ENCODE measurements at places on chromosomes 2 and 18.

GRCh38 chr18:75249672-75250470 lies 39.3 kb downstream of the TSHZ1 start:
- no peak for DNase-seq

DNA sequence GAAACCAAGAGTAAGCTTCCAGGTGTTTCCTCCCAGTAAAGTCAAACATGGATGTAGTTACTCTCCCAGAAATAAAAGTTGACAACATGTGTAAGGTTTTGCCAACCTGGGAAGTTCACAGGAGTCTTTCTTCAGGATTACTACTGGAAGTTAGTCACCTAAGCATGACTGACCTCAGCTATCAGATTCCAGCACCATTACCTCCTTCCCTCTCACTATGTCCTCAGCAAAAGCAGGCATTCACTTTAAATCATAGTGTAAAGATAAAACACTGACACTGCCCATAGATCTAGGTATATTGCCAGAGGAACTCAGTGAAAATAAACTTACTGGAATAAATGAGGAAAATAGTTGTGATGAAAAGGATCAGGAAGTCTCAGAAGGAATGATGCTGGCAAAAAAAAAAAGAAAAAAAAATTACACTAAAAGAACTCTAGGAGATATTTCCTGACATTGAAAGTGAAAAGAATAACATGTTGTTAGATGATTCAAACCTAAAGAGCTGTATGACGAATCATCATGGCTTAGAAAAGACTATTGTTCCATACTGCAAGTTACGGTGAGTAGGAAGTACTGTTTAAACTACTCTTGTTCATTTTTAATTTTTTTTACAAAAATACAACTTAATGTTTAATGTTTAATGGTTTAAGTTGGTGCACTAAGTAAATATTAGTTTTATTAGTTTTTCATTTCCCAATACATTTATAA lies 484.5 kb upstream of the ZNF804A start:
- no peak for DNase-seq

DNA sequence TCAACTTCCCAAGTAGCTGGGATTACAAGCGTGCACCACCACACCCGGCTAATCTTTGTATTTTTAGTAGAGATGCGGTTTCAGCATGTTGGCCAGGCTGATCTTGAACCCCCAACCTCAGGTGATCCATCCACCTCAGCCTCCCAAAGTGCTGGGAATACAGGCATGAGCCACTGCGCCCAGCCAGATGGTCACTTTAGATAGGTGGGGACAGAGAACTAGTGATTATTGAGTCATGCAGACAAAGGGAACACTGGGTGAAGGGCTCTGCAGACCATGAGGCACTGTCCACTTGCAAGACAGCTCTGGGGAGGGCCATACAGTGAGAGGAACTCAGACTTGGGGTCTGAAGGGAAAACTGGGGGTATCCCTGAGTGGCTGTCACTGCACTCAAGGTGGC lies 58.4 kb upstream of the POMC start:
- DNase-seq, result no peak

GRCh38 chr2:73718851-73719621 lies 18.1 kb downstream of the TPRKB start:
- DNase-seq, result no peak

GRCh38 chr2:216340280-216340631 lies 32.0 kb downstream of the MARCHF4 start:
- DNase-seq, result no peak

DNA sequence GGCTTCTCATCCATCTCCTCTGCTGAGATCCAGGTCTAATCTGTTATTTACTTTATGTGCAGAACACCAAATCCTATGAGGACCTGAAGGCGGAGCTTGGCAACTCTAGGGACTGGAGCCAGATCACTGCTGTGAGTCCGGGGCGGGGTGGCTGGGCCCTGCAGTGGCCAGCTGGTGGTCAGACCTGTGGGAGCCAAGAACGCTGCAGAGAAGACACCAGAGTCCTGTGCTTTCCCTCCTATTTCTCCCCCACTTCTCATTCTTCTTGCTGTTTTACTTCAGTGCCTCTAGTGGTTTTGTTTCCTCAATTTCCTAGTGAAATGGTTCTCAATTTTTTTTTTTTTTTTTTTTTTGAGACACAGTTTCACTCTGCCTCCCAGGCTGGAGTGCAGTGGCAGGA lies 19.7 kb downstream of the VIL1 start:
- DNase-seq, result no peak

DNA sequence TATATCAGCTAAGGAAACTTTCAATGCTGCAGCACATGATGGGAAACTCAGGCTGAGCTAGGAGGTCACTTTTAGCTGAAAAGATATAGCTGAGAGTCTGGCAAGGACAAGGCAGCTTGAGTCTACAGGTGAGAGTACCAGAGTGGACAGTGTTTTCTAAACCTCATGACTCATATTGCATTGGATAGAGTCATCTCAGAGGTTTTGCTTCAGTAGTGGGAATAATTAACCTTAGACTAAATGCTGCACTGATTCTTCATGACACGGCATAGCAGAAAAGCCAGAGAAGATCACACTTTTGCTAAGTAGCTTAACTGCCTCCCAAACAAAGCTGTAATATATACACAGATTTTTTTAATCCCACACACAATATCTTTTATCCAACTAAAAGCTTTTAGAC lies 865.0 kb upstream of the CDH2 start:
- DNase-seq, result no peak

DNA sequence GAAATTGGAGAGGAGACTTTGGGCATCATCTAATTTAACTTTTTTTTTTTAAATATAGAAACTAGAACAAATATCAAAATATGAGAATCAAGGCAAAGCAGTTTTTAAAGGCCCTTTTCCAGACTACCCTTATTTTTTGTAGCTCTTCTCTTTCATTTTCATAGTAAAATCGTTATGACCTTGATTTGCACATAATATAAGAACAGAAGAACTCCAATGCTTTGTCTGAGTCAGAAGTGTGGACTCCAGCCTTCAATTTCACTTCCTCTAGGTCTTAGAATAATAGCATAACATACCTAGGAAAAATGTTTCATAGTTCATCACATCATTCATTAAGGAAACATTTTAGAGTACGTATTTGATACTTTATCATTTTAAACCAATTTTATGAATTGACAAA lies 74.4 kb downstream of the ANKRD12 start:
- no peak for DNase-seq

DNA sequence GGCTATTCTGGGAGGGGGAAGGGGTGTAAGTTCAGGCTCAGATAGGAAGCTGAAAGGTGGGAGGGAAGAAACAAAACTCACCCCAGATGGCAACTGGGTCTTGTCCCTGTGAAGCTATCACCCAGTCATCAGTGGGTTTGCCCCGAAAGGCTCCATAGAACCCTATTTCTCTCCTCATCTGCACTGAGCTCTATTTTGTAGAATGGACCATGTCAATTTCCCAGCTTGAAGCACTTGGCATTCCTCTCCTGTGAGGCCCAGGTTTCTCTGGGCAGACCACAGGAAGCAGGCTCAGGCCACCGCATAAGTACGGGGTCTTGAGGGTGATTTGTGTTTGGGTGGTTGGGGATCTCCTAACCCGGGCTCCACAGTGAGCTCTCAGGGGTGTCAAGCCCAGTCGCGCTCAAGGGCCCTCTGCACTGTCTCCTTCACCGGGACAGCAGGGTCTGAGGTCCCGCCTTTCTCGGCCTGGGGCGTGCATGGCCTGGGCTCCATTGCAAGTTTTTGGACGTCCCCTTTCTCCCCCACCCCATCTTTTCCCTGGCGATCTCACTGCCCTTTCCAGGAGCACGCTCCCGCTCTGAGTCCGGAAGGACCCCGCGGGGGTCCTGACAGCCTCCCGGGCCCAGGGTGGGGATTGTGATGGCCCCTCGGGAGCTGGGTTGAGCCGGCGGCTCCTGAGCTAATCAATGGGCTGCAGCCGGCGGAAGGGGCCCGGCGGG lies 27.3 kb upstream of the NOTO start:
- DNase-seq, result no peak

GRCh38 chr2:236527159-236527630 lies 42.4 kb upstream of the ACKR3 start:
- DNase-seq, result no peak

- DNase-seq, result no peak
Measured at GRCh38 chr2:133660510-133660909, 92.2 kb upstream of the NCKAP5 start.

- DNase-seq, result no peak
Measured at GRCh38 chr2:213787869-213788268, 503.6 kb downstream of the SPAG16 start.

DNA sequence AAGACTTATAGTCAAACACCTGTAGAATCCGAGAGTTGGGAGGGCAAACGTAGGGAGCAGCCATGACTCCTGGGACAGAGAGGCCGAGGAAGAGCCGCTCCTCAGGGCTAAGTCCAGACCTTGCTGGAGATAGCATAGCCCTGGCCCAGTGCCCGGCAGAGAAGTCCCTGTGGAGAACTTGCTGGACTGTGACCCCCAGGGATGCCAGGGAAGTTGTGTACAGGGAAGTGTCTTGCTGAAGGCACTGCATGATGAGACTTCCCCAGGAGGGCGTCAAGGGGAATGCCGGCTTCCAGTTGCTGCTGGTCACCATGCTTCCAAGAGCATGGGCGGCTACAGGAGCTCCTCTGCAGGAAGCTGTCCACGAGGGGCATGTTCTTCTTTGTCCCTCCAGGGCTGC lies 8.6 kb upstream of the CNDP1 start:
- no peak for DNase-seq

- DNase-seq, result peak; percentile 24
Measured at GRCh38 chr2:16507655-16508489, 157.8 kb downstream of the CYRIA start.

DNA sequence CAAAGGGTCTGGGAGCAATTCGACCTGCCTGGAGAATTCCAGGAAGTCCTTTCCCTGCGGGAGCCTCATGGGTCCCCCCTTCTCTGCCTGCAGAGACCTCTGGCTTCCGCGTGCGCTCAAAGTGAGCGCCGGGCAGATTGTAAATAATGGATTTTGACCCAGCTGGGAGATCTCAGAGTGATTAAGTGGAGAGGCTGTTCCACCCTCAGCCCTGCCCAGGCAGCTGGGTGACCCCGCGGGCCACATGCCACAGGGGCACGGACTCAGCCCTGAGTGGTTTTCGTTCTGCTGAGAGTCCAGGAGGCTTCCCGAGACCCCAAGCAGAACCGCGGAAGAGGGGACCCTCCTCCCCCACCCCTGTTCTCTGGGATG lies 1.2 kb downstream of the KCNG2 start:
- DNase-seq, result no peak

- peak; percentile 5 for DNase-seq
Measured at GRCh38 chr18:39701055-39701783, 2135.6 kb upstream of the CELF4 start.

- peak; percentile 38 for DNase-seq
Measured at GRCh38 chr18:67302043-67302442, 214.5 kb downstream of the DSEL start.

- peak; percentile 74 for DNase-seq
Measured at GRCh38 chr2:3730646-3731045, 27.3 kb downstream of the DCDC2C start.

DNA sequence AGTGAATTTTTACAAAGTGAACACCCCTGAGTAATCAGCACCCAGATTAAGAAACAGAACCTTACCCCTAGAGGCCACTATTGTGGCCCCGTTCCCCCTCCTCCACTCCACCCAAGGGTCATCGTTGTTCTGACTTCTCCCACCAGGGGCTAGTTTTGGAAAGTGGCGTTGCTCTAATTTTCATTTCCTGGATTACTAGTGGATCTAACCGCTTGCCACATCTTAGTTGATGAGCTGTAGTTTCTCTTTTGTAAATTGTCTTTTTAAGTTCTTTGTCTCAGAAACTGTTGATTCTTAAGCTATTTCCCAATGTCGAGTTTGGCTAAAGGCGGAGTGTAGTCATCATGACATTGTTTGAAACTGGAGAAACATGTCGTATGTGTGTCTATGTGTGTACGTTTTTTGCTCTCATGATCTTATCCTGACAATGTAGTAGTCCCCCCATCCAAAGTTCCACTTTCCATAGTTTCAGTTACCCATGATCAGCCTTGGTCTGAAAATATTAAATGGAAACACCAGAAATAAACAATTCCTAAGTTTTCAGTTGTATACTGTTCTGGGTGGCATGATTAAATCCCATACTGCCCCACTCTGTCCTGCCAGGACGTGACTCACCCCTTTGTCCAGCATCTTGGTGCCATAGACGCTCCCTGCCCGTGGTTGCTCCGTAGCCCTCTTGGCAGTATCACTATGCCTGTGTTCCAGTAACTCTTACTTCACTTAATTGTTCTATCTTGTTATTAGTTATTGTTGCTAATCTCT lies 71.0 kb upstream of the SP3 start:
- no peak for DNase-seq

DNA sequence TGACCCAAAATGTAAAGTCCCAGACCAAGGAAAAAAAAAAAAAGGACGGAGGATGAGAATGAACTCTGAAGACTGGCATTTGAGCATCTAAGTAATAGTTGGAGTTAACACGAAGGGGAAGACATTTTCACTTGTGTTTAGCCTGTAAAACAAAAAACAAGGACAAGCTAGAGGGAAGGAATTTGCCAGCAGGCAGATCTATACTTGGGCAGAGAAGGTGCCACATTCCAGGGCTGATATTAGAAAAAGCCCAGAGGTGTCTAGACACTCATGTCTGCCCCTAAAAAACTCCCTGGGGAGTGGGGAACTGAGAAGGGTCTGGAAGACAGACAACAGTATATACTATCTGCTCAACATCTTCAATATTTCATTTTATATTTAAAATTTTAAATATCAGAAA lies 171.1 kb downstream of the ZEB2 start:
- no peak for DNase-seq

DNA sequence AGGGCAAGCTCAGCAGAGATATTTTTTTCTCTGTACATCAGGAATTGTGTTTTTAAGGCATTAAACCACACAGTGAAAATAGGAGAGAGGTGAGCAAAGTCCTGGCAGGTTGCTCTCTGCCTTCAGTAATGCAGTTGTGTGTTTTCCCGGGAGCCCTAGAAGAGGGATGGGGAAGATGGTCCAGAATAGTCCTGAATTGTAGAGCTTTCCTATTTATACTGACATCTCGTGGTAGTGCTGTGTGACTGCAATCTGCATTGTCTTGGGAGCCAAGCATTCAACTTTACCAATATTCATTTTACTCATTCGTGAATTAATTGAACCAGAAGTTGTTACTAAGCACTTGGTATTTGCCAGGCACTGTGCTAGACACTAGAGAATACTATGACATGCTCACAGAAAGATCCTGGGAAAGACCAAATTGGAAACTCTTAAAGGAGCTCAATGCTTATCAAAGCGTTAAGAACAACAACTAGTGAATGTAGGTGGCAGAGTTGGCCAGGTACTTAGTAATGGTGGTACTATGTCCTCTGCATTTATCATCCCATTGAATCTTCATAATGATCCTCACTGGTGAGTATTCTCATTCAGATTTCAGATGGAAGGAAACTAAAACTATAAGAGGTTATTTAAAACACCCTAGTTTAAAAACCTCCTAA lies 214.6 kb downstream of the TRIB2 start:
- DNase-seq, result peak; percentile 68

DNA sequence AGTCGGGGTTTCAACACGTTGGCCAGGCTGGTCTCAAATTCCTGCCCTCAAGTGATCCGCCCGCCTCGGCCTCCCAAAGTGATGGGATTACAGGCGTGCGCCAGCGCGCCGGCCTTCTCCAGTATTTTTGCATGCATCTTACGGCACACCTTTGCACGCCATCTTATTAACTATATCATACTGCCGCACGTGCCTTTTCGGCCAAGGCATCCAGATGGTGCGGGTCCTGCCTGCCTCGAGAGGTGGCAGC lies 765 bp upstream of the ING5 start:
- DNase-seq, result no peak

- DNase-seq, result peak; percentile 70
Measured at GRCh38 chr2:133732982-133733900, 165.0 kb upstream of the NCKAP5 start.

- no peak for DNase-seq
Measured at GRCh38 chr2:26566081-26566375, 75.1 kb downstream of the CIB4 start.
